ENCODE measurements at places on chromosomes 4 and X.

DNA sequence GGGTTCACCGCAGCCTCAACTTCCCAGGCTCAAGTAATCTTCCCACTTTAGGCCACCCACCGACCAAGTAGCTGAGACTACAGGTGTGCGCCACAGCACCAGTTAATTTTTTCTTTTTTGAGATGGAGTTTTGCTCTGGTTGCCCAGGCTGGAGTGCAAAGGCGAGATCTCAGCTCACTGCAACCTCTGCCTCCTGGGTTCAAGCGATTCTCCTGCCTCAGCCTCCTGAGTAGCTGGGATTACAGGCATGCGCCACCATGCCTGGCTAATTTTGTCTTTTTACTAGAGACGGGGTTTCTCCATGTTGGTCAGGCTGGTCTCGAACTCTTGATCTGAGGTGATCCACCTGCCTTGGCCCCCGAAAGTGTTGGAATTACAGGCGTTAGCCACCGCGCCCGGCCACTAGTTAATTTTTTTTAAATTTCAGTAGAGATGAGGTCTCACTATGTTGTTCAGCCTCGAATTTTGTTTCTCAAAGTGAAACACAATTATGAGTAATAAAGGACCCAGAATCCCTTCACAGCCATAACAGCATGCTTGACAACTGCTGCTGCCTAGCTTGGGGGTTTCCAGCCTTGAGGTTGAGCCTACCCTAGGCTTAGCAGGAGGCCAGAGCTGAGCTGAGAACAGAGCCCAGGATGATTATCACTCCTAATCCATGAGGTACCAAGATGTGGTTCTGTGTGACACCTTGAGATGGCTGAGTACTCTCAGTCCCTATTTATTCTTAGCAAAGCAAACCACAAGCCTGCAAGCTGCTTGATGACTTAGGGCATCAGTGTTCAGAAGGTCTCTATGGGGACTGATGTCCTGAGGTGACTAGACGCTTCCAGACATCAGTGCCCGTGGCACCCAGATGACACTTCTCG, 41.6 kb upstream of the NKRF start:
- no peak for DNase-seq

DNA sequence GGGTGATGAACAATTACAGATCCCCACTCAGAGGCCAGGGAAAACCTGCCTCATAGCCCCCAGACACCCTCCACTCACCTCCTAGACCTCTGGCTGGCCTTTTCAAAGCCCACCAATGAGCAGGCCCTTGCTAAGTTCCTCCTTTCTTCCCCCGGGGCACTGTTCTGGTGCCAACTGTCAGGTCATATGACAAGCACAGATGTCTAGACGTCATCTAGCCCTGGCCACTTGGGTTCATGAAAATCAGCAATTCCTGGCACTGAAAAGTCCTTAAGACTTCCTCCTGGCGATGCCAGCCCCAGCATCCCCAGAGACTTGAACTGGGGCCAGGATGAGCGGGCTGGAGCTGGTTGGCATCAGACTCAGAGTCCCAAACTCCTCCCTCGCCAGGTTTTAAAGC, 115.6 kb upstream of the NALF2 start:
- no peak for DNase-seq

DNA sequence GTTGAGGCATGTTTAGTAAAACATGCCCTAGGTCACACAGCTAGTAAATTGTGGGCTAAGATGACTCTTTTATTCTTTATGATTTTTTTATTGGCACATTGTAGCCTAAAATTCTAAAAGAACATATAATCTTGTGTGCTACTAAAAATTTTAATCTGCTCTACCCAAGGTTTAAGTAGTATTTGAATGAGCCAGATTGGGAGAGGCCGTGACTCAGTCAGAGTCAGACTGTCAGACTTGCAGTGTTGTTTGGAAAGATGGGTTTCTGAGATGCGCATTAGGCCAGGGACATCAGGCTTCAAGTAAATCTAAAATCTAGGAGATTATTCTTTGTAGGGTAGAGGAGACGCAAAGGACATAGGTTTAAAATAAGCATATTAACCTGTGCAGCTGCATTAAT, 30.7 kb upstream of the TMPRSS11E start:
- DNase-seq = no peak

DNA sequence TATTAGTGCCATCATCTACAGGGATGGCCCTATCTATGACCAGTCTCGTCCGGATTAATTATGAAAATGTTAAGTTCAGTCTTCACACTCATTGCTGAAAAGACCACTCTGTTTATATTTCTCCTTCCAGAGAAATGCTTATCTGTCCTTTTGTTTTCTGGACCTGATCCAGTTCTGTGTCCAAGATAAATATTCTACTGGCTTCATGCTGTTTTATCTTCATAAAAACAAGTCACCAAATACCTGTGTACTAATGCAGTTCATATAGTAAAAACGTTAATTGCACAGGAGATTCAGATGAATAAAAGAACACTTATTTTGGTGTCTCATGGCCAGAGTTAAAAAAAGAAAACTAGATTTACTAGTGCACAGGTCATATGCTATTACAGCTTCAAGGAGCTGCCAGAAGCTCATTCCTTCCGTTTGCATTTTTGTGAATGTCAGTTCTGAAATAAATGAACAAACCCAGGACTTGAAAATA, 17.3 kb downstream of the FNIP2 start:
- DNase-seq = no peak

GRCh38 chrX:42824541-42824940, 46.6 kb upstream of the PPP1R2C start:
- no peak for DNase-seq

DNA sequence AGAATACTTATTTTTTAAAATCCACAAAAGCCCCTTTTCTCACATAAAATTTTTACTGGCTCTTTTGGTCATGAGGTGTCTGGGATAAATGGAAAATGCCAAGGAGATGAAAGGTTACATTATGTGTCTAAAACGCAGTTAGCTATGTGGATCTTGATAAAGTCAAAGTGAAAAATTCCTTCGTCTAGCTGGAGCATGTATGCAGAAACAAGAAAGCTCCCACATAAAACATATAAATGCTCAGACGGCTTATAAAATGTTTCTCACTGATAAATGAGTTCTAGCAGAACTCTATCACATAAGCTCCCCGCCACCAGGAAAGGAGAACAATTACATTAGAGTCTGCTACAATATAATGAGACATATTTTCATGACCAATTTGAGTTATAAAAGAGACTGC, 83.8 kb downstream of the TBC1D9 start:
- no peak for DNase-seq

DNA sequence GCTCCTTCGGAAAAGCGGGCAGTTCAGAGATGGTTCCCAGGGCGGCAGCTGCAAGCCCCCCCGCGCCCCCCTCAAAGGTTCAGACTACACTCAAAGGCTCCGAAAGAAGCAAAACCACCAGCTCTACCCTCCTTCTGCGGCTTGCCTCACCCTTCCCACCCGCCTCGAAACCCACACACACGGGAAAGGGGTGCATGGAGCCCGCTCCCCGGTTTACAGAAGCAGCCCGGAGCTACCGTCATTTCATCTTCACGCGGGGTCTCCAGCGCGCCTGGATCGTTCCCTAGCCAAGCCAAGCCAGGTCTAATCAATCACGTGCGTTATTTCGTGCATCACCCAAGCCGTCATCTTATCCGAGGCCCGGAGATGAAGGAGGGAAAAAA, 1.2 kb downstream of the NLGN4X start:
- no peak for DNase-seq

DNA sequence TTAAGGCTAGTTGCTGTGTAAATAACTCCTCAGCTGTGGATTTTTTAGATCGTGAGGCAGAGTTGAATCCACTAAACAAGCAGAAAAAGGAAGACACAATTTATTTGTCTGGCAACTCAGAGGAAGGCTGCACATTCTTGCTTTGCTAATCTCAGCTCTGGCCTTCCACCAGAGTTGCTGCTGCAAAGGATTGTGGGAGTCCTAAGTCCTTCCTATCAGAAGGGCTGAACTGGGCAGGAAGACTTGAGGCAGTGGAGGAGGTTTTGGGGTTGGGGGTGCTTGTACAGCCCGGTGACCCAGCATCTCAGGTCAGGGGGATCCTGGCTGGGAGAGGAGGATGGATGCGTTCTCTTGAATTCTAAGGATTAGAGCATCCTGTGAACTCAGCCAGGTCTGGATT, 11.0 kb upstream of the VSIG1 start:
- no peak for DNase-seq

GRCh38 chr4:96035727-96036126, 195.8 kb downstream of the PDHA2 start:
- DNase-seq = no peak

GRCh38 chrX:39883666-39884065, 214.1 kb downstream of the BCOR start:
- no peak for DNase-seq

- no peak for DNase-seq
Observed at GRCh38 chrX:50161127-50161526, 39.7 kb downstream of the AKAP4 start.

GRCh38 chrX:104195489-104196084, 29.3 kb downstream of the FAM199X start:
- DNase-seq = no peak

DNA sequence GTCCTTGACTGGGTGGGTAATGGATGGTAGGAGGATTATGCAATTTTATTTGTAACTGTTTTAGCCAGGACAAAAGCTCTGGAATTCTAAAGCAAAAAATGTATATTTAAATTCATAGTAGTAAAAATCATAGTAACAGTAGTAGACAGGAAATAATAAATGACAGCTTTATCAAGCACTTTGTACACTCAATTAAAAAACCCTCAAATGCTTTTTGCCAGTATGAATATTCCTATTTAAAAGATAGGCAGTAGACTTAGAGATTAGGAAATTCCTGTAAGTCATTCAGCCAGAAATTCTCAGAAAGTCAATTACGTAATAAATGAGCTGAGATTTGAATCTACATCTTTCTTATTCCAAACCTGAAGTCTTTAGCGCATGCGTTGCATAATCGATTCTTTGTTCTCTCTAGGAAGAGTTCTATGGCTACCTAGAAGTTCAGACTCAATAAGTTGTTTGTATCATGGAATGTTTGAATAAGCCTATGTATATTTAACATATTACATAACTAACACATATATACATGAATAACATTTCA, 2.5 kb downstream of the AADAT start:
- DNase-seq = no peak

DNA sequence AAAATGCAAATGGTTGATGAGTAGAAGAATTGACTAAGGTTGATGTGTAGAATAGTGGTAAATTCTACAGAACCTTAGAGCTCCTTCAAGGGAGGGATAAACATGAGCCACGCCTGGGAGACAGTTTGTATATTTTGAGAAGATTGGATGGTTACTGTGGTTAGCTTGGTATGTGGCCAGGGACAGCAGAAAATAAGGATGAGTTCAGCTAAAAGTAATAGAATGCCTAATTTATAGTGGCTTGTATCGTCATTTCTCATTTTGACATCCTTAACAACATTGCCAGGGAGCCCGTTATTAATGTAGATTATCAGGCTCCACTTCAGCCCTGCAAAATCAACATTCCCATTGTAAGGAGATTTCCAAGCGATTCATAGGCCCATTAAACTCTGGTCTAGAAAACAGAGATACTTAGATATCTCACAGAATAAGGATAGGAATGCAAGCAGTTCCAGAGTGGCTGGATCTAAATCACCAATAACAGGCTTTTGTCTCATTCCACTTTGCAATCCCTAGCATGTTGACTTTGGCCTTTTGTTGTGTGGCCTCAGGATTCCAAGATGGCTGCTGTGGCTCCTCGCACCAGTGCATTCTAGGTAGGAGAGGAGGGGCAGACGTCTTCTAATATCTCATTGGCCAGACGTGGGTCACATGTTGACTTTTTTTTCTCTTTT, 6.4 kb upstream of the PTTG2 start:
- no peak for DNase-seq

- DNase-seq = no peak
Observed at GRCh38 chr4:42871261-42871660, 21.3 kb upstream of the GRXCR1 start.

- no peak for DNase-seq
Observed at GRCh38 chr4:121209171-121209570, 45.0 kb upstream of the TNIP3 start.

DNA sequence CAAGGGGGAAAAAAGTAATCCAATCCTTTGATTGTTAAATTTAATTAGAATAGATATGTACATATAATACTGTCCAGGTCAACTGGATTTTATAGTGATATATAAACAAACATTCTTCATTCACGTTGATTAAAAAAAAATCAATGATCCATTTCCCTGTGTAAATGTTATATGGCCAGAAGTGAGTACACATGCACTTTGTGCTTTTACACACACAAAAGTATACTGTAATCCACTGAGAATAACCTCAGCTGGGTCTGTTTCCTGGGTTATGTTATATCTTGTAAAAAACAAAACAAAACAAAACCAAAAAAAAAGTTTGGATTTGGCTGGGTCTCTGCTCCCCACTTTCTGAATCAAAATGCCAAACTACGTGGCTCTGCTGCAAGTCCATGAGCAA, 51.7 kb downstream of the WFS1 start:
- DNase-seq = no peak

DNA sequence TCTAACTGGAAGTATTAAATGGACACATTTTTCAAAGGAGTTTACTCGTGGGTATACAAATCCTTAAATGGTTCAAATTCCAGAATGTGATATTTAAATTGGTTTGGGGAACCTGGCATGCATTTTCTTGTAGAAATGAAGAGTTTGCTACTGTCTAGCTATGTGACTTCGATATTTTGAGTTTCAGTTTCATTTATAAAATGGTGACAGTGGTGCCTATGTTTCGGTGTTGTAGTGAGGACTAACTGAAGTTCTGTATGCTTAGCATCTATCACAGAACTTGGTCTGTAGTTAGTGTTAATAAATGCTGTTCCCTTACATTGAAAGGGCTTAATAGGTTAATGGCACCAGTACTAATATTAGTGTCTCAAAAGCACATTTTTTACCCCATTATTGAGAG, 29.4 kb downstream of the TRPC5 start:
- DNase-seq = no peak

DNA sequence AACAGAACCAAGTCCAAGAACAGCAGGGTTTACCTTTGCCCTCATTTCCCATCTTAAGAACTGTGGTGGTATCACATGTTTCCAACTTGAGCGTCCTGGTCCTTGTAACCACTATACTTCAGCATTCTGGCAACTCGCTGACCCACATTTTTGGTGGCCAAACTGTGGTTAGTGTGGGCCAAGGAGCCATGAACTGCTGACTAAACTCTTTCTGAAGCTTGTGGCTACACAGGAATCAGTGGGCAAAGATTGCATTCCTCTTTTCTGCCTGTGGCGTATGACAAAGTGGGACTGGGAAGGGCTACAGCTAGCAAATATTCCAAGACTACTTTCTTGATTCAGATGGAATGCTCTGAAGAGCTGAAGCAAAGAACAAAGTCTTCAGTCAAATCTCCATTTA, 106.3 kb upstream of the MID1 start:
- no peak for DNase-seq

- DNase-seq = no peak
Observed at GRCh38 chr4:59987289-59987688, 1212.8 kb upstream of the ADGRL3 start.

Measured in brain pericyte (primary cell).